Left hindlimb (tissue), 1 donor: ENCODE measurements at places on chromosomes 2 and 18.

DNA sequence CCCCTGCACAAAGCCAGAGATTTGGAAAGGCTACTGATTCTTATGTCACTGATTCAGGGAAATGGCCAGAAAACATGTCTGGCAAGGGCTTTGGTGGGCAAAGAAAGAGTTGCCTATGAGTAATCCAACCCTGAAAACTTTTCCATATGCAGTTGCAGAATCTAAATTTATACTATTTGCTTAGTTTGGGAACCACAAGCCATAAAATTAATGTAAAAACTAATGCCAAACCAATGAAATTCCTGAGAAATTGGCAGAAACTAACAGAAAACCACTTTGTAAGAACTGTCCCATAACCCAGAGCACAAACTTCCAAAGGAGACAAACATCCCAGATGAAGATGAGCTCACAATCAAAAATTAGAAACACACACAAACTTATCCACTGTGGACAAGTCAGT, 48.8 kb downstream of the TCF4 start:
- DNase-seq: no peak

GRCh38 chr2:200669308-200669707, 83.5 kb downstream of the AOX1 start:
- no peak for DNase-seq

DNA sequence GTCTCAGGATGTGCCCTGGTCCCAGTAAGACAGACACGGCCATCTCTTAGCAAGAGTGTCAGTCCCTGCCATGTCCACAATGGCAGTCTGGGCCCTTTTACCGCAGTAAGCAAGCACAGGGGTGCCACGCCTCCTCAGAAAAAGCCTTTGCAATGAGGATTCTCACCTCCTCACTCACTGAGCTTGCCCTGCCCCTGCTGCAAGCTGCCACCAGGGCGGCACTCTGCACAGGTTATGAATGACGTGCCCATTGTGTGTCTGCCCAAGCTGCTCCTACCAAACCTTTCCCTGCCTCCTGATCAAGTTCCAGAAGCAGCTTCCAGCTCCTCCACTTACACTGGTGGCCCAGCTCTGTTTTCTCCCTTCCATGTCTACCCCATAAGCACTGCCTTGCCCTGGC, 23.3 kb downstream of the ERCC3 start:
- DNase-seq: no peak

GRCh38 chr2:45132551-45132950, 123.3 kb upstream of the SIX2 start:
- no peak for DNase-seq

DNA sequence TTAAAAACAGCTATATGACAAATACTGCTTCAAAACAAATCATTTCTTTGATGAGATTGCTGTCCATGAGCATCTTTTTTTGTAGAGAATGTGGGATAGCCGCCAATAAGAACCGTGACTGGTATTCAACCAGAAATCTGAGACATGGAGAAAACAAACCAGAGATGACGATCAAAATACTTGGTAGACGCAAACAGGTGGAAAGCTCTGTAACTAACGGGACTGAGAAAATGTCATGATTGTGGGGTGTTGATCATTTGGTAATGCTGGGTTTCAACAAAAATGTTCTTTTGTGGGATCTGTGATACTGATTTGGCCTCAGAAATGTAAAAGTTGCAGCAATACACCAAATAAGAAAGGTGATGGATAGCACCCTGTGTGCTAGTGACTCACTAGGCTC, 364.8 kb downstream of the NYAP2 start:
- DNase-seq: no peak

- no peak for DNase-seq
Observed at GRCh38 chr2:15142069-15142689, 419.0 kb downstream of the NBAS start.

GRCh38 chr2:240166191-240166590, 25.7 kb upstream of the OTOS start:
- no peak for DNase-seq

- peak; percentile 18 for DNase-seq
Observed at GRCh38 chr2:232489516-232490220, 2.0 kb upstream of the ECEL1 start.

- DNase-seq: no peak
Observed at GRCh38 chr2:236962816-236963215, 122.9 kb upstream of the COPS8 start.

DNA sequence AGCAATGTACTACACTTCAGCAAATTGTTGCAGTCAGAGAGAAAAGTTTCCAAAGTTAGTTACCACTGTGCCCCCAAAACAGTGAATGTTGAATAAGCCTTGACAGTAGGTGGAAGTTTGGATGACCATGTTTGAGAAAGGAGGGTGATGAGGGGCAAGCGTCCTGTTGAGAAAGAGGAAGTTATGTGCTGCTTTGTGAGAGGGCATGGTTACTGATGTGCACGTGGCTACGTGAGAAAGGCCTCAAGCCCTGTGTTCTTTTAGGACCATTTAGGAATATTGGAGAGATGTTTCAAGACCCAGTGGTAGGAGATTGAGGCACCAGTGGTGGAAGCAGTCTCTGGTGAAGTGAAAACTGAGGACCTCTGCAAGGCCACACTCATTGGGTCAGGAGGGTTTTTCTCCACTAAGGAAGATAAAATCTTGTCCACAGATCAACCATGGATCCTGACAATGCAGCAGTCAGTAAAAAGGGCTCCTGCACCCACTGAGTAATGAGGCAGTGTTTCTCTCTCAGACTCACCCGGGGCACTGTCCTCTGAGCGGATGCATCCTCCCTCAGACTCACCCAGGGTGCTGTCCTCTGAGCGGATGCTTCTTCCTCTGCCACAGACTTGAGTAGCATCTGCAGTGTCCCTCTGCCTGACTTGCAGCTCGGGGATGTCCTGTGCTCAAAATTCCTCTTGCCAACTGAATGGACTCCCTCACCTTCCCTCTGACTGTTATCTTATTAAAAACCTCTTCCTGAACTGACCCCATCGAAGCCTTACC, 34.7 kb upstream of the ACTR3 start:
- DNase-seq: no peak

DNA sequence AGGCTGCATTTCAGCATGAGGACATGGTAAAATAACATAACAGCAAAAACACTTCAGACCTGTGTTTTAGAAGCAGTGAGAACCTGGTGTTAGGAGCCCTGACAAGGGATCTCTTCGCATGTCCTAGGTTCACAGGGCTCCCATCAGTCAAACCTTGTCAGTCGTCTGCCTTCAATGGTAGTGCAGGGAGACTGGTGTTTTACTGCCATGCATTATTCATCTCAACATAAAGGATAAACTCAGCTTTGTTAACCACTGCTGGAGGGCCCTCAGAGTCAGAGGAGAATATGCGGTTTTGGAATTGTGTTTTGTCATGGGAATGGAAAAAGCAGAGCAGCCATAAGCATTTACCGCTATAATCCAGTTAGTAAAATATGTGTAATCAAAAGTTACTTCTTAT, 275.9 kb upstream of the GCFC2 start:
- DNase-seq: no peak

DNA sequence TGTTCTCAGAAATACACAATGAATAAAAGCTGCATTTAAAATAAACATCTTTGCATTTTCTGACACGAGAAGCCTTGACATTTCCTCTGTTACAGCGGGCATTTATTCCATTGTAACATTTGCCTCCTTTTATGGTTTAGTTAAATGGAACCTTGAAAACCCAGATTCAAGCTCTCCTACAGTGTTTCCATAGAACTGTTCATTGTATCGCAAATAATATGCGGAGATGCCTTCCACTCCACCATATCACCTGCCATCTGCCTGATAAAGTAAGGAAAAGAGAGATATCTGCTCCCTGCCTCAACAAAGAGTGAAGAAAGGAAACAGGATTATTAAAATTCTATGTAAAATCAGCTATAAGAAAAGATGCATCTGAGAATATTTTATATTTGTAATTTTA, 69.8 kb downstream of the CDH19 start:
- no peak for DNase-seq

- no peak for DNase-seq
Observed at GRCh38 chr2:85807756-85808155, 54.0 kb downstream of the ATOH8 start.

GRCh38 chr18:54673936-54674335, 82.9 kb downstream of the DYNAP start:
- DNase-seq: no peak

- DNase-seq: no peak
Observed at GRCh38 chr18:67672155-67672554, 155.6 kb upstream of the DSEL start.

DNA sequence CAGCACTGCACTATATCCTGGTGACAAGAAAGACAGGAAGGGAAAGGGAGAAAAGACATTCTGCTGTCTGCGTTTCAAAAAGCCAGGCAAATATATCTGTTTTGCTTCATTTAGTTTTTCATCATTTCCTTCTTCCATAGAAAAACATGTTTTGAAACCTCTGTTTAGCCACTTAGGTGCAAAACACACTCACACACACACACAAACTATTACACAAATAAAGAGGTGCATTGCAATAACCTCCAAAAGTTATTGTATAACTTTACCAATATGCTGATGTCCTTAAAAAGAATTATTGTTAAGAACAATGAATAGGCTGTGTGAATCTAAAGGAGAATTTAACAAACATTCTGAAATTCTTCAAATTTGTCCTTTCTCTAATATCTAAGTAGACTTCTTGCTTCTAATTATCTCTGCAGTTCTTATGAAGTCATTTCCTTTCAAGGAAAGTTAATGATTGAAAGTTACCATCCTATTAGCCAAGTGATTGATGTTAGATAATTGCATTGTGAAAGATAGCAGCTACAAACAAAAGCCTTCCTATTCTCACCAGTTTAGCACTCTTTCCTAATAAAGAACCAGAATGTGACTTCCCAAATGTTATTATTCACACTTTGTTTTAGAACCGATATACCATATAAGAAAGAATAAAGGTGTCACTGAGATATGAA, 516.7 kb downstream of the KCNJ3 start:
- DNase-seq: no peak

DNA sequence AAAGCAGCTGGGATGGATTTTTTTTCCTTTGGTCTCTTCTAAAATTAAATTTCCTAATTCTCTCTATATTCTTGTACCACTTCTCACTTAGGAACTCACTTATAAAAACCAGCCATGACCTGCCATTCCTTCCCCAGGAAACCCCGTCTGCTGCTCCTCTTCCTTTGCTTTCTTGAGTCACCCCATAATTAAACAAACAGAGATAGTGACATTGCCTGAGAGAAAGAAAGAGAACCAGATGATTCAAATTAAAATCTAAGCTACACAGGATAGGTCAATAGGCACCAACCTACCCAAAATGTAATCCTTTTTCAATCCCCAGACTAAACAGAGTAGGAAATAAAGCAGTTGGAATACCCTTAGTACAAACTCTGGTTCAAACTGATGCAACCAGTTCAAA, 9.7 kb downstream of the STK39 start:
- no peak for DNase-seq

GRCh38 chr2:38898256-38898655, 8.6 kb downstream of the ARHGEF33 start:
- DNase-seq: no peak

- no peak for DNase-seq
Observed at GRCh38 chr2:117702098-117702497, 112.4 kb upstream of the DDX18 start.

- DNase-seq: no peak
Observed at GRCh38 chr2:109275120-109276012, 146.4 kb downstream of the SH3RF3 start.

GRCh38 chr18:66760559-66760958, 156.7 kb upstream of the CDH19 start:
- no peak for DNase-seq

GRCh38 chr2:204115137-204116056, 178.8 kb downstream of the ICOS start:
- DNase-seq: no peak

DNA sequence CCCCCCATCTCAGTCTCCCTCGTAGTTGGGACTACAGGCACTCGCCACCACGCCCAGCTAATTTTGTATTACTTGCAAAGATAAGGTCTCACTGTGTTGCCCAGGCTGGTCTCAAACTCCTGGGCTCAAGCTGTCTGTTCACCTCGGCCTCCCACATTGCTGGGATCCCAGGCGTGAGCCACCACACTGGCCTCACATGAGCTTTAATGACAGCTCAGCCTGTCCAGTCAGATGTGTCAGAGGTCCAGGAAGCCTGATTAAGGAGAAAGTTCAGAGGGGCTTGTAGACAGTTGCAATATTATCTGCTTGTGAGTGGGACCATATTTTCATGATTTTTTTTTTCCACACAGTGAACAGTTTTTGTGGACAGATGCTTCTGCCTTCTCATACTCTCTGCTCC, 82.0 kb downstream of the LIMS1 start:
- DNase-seq: no peak

DNA sequence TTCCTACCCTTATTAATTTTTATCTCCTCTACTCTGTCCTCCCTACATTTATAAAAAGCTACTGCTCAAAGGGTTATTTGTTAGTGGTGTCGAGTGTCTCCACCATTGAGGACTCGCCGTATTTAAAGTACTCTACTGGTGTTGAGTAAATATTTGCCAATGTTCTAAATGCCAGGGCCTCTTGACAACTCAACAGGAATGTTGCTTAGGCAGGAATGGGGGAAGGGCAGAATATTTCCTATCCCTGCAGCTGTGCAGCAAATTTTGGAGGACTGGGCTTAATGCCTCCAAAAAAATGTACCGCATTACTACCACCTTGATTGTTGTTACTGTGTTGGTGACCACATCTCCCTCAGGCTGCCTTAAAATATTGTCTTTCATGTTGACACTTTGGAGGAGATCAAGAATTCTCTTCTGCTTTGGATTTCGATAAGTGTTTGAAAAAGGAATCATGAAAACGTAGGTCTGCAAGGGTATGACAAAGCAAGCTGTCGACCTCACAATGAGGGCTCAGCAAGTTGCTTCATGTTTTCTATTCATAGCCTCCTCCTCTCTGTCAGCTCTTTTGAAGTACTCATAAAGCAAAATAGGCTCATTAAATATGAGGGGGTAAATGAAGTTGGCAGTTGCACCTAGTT, 84.3 kb downstream of the EFEMP1 start:
- no peak for DNase-seq

- no peak for DNase-seq
Observed at GRCh38 chr2:220985561-220985960, 586.5 kb downstream of the EPHA4 start.

DNA sequence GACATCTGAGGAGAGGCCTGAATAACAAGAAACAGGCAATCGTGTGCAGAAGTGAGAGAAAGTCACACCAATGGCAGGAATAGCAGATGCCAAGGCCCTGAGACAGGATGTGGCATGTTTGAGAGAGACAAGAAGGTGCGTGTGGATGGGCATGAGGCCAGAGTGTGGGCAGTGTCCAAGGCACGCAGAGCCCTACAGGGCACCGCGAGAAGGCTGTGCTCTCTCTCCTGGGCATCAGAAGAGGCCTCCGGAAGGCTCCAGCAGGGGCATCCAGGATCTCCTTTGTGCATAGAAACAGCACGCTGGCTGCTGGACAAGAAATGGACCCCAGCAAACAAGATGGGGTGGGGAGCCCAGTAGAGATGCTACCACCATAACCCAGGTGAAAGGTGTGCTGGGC, 239.0 kb upstream of the RAB6C start:
- no peak for DNase-seq
